Smooth muscle cell of the brain vasculature (primary cell): ENCODE measurements at places on chromosomes 1 and 21.

DNA sequence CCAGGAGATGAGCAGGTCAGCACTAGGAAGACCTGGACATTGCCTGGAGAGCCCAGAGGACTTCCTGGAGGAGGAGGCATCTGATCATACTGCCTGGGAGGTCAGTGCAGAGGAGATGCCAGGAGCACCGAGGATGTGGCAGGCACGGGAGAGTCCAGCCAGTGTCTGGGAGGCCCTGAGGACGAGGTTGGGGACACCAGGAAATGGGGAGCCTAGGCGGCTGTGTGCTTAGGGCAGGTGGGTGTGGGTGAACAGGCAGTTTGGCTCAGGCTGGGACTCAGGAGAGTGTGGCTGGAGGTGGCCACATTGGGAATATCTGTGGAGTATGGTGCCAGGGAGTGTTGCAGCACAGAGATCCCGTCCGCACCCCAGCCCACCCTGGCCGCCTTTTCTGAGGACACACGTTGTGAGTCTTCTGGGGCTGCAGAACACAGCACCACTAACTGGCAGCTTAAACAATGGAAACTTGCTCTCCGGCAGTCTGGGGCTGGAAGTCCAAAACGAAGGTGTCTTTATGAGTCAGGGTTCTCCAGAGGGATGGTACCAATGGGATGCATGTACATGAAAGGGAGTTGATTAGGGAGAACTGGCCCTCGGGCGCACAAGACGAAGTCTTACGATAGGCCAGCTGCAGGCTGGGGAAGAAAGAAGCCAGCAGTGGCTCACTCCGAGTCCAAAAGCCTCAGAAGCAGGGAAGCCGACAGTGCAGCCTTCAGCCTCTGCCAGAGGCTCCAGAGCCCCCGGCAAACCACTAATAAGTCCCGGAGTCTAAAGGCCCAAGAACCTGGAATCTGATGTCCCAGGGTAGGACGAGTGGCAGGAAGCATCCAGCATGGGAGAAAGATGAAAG, 58.0 kb downstream of the FAAP20 start:
- no peak for DNase-seq

DNA sequence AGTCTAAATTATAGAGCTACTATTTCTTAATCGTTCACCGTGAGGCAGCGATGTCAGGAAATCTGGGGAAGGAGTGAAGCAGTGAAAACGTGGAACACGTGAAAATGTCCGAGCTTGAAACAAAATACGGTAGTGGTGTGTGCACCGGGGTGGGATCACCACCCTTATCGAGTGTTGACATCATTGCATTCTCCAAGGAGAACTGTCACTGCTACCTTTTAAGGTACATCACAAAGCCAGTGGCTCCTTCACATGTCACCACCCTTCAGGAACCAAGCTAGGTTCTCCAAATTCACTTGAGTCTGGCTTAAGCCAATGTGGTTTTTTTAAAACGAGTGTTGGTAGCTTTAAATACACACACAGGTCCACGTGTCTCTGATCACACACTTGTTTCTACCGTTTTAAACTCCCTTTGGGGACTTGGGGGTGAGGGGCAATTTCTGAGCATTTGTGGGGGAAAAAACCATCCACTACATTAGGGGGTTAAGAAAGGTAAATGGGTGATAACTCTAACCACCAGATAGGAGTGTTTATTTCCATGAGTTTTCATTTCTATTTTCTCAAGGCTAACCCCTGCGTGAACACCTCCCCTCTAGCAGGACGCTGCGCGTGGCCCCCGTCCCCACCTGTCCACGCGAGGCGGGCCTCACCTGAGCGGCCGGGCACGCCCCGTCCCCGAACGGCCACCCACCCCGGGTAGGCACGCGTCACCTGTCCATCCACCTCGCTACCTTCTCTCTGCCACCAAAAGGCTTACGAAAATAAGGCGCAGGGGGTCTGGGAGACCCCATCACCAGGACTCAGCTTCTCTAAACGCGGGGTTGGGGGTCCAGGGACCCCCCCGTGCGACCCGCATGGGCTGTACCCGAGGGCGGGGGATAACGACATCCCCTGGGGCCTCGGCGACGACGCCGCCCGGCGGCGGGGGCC, 978 bp downstream of the PRDM15 start:
- no peak for DNase-seq

- DNase-seq = no peak
These were observed 135.4 kb upstream of the BACE2 start for GRCh38 chr21:41032541-41032940.

DNA sequence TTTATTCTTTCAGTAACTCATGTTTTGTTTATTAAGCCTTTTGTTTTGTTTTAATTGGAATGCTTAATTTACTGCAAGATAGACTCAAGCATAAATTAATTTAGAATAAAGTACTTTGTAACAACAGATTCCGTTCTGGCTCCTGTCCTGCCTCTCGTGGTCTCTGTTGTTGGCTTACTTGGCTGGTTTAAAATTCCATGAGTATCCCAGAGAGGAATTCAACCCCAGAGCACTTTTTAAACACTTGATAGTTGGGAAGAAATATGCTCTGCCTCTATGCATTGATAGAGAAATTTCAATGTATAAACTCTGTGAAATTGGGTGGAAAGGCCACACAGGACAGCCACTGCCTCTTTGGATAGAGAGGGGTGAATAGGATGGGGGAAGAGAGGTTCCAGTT, 89.7 kb downstream of the ATP5PO start:
- no peak for DNase-seq

GRCh38 chr1:241203817-241204216, 153.2 kb downstream of the RGS7 start:
- DNase-seq = no peak

DNA sequence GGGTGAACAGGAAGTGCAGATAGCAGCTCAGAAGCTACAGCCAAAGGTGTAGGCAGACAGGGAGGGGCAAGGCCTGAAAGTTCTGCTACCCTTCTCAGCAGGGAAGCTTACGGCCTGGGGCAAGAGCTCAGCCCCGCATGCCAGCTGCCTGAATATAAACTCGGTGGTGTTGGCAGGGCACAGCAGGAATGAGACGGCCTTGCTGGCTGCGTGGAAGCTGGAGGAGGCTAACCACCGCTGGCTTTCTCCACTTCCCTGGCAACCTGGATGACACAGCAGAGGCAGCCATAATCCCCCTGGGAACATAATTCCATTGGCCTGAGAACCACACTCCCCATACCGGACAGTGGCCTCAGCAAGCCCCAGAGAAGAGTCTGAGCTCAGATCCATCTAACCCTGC, 81.9 kb upstream of the PRRC2C start:
- DNase-seq = no peak

DNA sequence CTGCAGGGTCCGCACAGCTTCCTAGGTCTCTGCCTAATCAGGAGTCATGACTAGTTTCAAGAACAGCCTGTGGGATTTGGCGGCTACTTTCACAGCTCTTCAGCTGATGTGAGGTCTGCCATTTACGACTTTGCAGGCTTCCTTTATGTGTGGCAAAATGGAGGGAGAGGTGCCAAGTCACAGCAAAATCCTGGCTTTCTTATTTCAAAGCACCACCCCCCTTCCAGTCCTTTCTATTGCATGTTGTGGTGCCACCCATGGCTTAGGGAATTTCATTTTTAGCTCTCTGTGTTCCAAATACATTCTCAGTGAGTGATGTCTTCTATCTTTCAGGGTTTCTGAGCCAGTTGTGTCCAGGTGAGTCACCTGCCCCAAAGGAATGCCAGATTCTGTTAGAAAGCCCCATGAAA, 75.1 kb upstream of the WLS start:
- DNase-seq = no peak

GRCh38 chr1:244199902-244200301, 148.8 kb downstream of the ZBTB18 start:
- DNase-seq = no peak

- DNase-seq = no peak
These were observed 272.6 kb downstream of the MATN1 start for GRCh38 chr1:30450818-30451233.

GRCh38 chr1:231241750-231242149, 738 bp downstream of the GNPAT start:
- no peak for DNase-seq

DNA sequence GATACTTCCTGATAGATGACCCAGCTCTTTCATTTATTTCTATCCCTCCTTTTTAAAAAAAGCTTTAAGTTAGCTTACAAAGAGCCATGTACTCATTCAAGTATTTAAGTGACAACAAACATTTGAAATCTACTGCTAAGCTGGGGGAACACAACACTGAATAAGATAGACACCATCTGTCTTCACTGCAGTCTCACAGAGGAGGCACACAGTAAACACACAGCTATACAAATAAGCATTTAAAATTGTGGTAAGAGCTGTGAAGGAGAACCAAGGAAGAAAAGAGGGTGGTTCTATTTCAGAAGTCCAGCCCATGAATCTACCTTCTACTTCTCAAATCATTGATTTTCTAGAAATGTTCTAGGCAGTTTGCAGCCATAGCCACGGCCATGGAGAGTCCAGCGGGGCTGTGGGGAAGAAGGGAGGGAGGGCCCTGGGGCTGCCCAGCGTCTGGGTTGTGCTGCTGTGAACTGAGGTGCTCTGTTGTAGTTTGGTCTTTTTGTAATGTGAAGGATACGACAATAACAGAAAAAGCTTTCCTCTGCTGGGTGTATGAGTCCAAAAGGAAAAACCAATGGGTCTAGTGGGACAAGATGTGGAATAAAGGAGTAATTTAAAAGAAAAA, 28.2 kb downstream of the PRDM2 start:
- no peak for DNase-seq

GRCh38 chr1:179014123-179014522, 11.6 kb upstream of the FAM20B start:
- DNase-seq = no peak

DNA sequence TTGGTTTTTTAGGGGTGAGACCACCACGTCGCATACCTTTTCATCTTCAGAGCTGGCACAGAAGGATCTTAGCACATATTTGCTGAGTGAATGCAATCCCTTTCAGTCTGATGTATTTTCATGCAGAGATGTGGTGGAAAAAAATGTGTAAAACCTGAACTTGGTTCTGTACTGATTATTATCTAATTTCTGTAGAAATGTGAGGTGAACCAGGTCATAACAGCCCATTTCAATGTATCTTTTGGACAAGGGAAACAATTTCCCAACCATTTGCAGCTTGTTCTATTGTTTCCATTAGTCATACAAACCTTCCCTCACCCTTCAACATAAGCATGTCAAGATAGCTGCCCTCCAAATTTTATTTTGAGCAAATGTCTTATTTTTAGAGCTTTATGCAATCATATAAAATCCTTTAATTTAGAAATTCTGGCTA, 46.8 kb upstream of the RUNX1 start:
- no peak for DNase-seq

- DNase-seq = no peak
These were observed 8.4 kb downstream of the ETNK2 start for GRCh38 chr1:204143276-204144041.

- DNase-seq = no peak
These were observed 95.6 kb downstream of the ZNF644 start for GRCh38 chr1:90925928-90926869.

GRCh38 chr1:8873506-8874229, 4.8 kb downstream of the ENO1 start:
- DNase-seq = peak; percentile 94

DNA sequence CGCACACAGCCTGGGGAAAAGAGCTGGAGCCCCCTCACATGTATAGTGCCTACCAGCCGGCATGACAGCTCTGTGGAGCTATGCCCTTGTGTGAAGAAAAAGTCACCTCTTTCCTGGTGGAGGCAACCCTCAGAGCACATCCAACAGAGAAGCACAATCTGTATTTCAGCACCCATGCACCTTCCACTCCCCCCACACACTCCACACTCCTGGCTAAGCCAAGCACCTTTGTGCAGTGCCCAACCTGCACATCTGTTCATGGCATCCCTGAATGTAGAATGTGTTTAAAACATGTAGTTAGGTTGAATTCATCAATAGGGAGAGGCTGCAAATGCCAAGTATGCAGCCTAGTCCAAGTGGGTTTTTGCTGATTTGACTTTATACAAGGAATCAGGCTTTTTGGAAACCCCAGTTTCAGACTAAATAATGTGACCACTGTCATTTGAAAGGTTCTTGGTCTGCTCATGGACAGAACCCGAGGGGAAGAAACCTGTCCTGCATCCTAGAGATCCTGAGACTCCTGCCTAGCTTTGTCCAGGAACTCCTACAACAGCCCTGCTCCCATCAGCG, 197.1 kb downstream of the TOMM20 start:
- no peak for DNase-seq

GRCh38 chr1:109806733-109807400, 43.1 kb upstream of the EPS8L3 start:
- no peak for DNase-seq

DNA sequence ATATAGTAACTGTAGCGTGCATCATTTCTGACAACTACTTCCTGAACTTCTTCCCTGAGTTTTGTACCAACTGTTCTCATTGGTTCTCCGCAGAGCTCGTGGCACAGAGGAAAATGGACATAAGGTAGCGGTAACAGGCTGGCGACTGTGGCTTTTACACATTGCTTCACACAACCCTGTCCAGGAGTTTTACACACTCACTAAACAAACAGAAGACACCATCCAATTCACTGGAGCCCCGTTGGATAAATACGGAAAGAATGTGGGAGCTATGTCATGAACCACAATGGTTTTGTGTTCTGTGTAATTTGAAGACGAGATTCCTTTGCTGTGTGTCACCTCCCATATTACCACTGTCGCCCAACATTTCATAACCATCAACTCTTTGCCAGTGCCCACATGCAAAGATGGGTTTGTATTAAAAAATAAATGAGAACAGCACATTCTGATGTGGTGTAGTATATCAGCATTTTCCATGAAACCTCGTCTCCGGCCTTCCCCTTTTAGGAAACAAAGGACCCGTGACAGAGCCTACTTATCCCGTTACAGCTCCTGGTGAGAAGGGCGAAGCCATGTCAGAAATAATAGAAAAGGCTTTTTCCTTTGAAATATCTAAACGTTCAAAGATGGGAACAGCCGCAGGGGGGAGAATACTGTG, 47.4 kb upstream of the ENAH start:
- DNase-seq = peak; percentile 80

- DNase-seq = no peak
These were observed 108.4 kb downstream of the FNBP1L start for GRCh38 chr1:93556291-93556690.

GRCh38 chr1:208793861-208794345, 549.7 kb upstream of the PLXNA2 start:
- DNase-seq = no peak

GRCh38 chr1:36067871-36068270, 16.0 kb upstream of the TEKT2 start:
- no peak for DNase-seq

DNA sequence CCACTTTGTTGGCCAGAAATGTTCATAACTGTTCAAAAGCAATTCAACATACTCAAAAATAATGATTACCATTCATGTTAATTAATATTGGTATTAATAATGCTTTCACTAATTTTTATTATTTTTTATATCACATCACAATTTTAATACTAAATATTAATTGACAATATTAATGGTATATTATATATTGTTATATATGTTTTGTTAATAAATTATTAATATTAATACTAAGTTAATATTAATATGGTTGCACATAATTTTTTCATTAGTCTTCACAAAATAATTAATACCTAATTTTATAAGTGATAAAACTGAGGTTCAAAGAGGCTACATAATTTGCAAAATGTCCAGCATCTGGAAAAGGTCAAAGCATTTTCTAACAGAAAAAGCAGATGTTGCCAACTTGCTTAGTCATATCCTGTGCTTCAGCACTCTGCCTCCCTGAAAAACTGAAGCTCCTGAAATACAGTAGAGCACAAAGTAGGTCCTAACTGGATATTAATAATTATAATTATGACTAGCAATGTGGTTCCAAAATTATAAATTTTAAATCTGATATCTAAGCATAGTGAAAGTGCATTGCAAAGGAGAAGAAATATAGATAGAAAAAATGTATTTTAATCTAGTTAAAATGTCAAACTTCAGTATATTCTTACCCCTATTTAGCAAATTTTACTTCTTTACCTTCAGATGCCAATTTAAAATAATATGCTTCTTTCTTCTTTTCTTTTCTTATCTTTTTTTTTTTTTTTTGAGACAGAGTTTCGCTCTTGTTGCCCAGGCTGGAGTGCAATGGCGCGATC, 123.2 kb upstream of the TNFSF4 start:
- no peak for DNase-seq
